Glutamatergic neuron (in vitro differentiated cells): ENCODE measurements at places on chromosomes 12 and 14.

DNA sequence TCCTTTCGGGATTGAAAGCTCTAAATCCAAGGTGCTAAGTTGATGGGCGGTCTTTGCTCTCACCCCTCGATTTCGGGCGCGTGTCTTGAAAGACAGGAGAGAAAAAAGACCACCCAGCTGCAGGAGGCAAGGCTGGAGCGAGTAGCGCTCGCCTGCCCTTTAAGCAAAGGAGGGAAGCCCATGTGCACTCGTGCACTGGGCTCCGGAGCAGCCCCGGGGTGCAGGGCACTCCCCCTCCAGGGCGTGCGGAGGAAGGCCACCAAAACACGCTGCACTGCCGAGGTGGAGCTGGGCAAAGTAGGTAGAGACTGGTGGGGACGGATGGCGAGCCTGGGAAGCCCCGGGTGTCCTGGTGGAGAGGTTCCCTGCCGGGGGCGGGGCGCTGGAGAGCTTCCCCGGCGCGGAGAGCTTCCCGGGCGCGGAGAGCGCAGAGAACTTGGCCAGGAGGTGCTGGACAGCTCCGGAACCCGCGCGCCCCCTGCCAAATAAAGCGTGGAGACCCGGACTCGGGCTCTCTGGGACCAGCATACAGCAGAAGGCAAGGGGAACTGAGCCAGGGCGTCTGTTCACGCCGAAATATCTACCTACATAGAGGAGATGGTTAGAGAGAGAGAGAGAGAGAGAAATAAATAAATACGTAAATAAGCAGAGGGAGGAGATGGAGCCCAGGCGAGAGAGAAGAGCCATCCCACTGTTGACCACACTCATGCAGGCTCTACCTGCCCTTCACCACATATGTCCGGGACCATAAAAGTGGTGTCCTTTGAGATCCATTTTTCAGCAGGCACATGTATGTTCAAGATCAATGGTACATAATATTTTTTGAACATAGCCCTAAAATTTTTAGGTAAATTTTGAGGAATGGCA is 662 bp upstream of the NELL2 start:
- peak; percentile 86 for DNase-seq

DNA sequence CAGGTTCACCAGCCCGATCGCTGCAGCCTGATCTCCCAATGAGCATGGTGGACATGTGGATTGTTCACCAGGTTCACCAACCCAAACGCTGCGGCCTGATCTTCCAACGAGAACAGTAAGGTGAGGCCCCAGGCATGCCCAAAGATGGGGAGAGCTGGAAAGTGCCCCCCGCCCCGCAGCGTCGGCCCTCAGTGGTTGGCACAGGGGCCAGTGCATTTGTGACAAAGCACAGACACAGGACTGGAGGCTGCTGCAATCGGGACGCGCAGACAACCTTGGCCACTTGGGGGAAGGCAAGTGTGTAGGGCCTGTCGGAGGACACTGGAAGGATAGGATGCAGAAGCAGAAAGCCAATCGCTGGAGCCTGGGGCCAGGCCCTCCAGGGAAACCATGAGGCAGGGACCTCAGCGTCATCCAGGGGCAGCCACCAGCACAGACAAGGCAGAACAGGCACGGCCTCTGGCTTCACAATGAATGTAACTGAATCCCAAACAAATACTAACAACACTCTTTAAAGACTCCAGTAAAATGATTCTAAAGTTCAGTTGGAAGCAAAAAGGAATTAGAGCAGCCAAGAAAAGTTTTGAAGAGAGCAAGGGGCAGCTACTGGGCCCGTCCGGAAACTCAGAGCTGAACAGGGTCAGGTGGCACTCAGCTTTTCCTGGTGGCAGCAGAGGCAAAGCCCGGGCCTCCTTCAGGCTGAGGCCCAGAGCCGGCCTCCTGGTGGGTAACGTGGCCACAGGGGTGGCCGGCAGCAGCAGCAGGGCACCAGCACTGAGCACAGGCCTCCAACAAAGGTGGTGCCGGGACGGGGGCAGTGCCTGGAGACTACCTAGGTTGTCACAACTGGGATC is 13.3 kb downstream of the BRF1 start:
- no peak for DNase-seq

DNA sequence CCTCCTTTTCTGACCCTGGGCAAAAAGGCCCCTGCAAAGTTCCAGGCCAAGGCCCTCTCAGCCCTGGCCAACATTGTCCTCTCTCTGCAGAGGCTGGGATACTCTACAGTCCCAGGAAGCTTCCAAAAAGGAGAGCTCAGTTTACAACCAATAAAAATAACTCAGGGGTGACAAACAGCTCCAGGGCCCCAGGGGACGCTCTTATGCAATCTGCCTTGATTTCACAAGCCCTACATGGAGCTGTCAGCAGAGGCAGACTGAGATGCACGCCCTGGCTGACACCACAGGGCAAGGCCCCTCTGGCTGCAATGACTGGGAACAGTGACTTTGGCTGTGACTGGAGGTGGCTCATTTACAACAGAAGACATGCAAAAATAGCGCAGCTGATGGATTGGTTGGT is 129.0 kb upstream of the MED13L start:
- DNase-seq = peak; percentile 28

GRCh38 chr12:54166567-54167499 is 22.0 kb downstream of the SMUG1 start:
- no peak for DNase-seq

DNA sequence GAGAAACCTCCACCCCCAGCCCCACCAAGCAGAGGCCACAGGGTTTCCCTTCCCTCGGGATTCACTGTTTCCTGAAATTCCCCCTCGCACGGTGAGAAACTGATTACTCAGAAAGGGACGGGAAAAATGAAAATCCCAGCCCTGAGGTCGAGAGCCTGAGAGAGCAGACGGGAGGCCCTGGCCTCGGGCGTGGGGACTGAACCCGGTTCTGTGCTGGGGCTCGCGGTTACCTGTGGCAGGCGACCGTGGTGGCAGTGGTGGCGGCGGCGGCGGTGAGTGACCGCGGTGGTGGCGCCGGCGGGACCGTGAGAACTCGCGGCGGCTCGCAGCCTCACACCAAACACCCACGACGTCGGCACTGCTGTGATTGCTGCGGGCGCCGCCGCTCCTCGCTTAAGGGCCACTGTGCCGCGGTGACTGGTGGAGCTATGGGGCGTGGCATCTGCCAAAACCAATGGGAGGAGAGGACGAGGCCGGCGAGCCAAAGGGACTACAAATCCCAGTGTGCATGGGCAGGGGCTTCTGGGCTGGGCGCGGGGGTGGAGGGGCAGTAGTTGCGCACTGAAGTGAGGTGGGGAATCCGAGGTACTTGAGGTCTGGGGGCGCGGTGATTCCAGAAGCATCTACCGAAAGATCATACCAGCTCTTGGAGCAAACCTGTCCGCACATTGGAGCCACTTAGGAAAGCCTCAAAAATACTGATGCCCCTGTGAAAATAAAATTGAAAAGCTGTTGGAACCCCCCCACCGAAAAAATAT is at the start of gene LGMN:
TSS of gene LGMN (minus strand) at position 369 of the 758 bp plus-strand sequence. CDS start 15,841 bp downstream, outside the sequence.
- peak; percentile 95 for DNase-seq

DNA sequence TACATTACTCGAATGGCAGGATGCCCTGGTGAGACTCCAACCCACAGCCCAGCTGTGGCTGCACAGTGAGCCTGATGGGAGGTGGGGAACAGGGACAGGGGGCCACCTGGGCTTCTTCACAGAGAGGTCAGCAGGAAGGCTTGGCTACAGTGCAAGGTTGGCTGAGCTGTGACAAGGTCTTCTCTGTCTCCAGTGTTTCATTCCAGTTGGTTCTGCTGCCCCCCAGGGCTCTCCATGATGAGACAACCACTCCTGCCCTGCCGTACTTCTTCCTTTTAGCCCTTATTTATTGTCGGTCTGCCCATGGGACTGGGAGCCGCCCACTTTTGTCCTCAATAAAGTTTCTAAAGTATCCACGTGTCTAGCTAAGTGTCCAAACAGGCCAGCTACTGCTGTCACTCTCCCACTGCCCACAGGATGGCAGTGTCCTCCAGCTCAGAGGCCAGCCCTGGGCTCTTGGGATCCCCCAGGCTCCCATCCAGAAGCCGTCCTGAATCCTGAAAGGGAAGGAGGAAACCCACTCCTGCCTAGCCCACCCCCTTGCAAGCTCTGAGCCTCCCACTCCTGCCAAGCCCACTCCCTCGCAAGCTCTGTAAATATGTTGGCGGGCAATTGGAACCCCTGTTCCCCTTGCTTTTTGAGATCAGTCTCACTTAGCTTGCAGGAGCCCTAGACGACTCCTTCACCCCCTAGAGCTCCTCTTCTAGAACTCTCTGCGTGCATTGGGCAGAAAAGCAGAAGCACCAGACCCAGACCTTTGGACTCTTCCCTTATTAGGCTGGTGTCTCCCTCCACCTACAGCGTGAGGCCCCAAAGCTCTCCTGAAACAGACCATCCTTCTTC is 5.4 kb downstream of the C1QL4 start:
- DNase-seq = peak; percentile 82

GRCh38 chr14:76186308-76187027 is 34.7 kb downstream of the GPATCH2L start:
- no peak for DNase-seq

DNA sequence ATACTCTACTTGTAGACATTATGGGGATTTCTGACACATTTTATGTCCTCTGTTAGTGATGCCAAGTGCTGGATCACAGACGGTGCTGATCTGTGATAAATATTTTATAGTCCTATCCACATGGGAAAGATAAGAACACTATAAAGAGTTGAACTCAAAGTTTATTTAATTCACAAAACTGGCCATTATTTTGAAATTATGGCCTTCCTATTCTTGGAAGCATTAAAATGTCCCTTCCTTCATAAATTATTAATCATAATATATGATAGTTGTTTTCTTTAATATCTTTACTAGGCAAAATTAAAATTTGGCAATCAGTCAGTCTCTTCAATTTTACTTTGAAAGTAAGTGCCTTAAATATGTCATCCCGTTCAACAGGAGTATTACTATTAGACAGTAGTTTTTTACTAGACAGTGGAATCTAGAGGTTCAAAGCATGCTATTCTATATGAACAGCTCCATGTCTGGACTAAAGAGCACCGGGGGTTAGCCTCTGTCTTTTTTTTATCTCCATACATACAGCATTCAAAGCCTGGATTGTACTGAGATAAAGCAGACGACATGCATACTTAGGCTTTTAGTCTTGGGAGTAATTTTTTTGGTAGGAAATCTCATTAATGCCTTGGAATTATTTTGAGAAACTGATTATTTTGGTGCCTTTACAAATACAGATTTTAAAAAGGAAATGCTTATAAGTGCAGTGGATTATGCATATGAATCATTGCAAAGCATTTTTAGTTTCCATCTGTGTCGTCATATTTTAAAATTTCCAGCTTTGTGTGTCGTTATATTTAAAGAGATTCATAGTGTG is 306.1 kb upstream of the RGS6 start:
- no peak for DNase-seq

DNA sequence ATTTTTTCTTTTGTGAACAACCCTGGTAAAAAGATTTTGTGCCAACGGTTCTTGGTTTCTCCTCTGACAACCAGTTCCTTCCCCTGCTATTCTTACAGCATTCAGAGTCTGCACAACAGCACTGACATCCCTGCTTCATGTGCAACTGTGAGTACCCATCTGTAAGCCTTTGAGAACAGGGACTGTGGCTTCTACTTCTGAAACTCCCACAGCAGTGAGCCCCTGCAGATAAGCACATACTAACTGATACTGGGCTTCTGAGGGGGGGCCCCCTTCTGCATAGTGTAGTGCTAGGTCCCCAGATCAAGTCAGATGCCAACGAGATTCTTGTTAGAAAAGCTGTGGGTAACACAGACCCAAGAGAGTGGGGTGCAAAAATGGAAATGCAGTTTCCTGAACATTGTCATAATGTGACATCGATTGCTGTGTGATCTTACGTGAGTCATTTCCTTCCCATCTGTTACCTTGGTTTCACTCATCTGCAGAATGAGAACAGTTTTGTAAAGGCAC is 11.1 kb upstream of the NINJ2 start:
- DNase-seq = no peak

DNA sequence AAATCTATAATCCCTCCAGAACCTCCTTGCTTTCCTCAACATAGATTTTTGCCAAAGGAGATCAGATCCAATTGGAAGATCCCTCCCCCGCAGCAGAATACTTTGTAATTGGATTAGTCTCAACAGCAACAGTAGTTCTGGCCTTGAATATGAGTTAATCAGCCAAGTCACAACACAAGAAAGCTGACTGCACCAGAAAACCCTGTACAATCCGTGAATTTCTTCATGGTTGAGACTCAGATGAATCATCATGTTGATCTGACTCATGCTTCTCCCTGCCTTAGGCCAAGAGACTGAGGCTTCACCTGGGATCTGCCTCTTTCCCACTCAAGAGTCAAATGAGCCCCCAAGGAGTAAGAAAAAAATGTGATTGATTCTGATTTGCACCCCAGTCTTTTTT is 3.0 kb upstream of the METTL17 start:
- no peak for DNase-seq

- peak; percentile 65 for DNase-seq
Observed at GRCh38 chr12:65825507-65826352, 1.4 kb downstream of the HMGA2 start.

DNA sequence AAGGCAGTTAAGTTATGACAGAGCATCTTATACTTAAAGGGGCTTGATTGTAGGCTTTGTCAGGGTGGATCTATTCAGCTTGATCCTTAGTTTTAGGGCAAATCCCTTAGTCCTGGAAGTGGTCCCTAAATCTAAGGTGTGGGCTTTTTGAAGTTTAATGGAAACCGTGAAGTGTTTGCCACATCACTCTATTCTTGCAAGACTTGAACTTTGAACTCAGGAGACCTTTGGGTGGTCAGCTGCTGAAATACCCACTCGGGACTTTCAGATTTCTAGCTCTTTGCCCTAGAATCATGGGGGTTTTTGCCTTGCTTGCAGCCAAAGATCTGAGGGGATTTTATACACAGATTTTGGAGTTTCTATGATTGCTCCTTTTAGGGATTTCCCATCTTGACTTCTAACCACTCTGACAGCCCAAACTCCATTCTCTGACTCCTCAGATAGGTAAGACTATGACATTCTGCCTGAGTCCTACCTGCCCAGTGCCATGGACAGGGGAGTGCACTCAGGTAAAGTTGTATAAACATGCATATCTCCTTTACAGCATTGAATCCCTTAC is 39.9 kb downstream of the SNAPC1 start:
- DNase-seq = no peak

DNA sequence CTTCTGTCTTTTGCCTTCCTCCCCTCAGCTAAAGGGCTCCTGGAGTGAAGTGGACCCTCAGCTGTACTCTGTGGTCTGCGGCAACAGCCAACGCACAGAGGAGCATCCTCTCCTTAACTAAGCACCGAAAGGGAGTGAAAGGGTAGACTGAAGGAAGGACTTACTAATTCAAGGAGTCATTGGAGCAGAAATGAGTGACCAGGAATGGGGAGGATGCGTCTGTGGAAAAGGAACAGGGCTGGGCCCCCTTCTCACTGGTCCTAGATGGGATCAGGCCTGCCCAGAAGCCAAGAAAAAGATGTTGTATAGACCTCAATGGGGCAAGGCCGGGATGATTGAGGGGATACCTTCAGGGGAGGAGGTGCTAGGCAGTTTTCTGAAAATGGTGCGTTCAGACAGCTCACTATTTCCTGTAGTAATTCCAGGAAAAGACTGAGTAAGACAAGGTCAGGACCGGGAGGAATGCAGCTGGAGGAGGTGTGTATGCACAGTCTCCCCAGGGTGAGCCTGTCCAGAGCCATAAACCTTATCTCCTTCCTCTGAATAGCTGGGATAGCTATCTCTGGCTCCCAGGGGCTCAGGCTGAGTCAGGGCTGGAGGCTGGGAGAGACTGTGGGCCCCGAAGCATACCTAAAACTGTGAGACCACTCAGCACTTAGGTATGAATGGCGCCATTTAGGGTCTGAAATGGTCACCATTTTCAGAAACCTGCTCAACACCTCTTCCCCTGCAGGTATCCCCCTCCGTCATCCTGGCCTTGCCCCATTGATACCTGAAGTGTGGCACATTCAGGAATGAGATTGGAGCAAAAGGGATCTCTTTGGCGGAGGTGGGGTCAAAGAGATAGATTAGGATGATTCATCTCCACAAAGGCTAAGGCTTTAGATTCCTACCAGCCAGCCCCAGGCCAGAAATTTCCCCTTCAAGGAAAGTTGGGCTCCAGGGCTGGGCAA is 20.2 kb upstream of the KRT8 start:
- DNase-seq = no peak
